ENCODE measurements at places on chromosomes 12 and 14.

- no peak for DNase-seq
Observed at GRCh38 chr12:29226616-29227015, 77.5 kb downstream of the FAR2 start.

DNA sequence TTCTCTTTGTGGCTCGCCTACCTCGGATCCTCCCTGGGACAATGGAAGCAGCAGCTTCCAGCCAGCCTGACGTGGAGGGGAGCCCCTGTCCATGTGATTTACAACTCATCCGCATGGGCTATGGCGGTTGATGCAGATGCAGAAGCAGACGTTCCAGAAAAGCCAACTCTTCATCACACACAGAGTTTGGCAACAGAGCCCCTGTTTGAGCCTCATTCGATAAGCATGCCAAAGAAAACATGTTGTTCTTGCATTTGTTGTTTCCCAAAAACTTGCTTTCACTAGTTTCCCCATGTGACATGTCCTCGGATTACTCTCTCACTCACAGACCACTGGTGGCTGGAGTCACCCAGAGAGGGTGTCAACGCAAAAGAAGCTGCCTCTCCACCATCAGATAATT, 16.4 kb upstream of the TC2N start:
- DNase-seq = no peak

DNA sequence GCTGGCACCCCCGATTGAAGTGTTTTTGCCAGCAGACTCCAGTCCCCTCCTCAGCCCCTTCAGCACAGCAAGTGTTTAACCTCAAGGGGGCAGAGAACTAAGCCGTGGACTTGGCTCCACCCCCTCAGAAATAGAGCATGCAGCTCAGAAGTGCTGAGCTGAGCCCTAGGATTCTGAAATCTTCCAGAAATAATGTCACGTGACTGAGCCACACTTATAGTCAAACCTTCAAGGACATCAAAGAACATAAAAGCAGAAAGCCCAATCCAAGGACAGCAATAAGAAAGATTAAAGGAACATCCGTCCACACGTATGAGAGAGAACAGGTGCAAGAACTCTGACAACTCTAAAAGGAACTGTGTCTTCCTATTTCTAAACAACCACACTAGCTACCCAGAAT, 317.7 kb upstream of the LRFN5 start:
- no peak for DNase-seq

GRCh38 chr12:5718073-5718472, 227.0 kb downstream of the ANO2 start:
- no peak for DNase-seq

DNA sequence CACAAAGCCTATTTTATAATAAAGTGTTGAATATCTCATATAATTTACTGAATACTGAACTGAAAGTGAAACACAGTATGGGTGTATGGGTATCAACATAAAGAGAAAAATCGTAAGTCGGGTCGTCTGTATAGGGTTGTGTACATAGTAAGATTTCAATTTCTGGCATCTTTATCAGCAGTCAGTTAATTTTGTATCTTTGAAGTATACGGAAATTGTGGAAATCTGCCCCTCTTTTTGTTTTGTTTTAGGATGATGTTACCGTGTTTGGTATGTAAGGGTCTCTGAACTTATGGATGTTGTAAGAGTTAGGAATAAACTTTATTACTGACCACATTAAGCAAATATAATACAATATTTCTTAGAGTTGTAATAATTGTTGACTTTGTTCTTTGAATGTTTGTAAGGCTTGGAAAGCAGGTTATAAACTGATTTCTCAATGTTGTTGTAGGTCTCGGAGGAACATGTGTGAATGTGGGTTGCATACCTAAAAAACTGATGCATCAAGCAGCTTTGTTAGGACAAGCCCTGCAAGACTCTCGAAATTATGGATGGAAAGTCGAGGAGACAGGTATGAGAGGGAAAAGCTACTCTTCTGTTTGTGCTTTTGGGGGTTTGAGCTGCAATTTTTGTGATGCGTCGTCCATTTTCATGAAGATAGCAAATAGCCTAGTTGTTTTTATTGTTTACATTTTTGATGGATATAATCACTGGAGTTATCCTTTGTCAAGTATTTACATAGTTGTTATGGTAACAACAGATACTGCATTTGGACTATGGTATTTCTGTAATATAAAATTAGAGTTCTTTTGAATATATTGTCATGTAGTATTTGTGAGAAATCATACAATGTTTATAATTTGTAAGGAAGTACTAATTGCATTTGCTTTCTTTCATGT, 12.0 kb downstream of the EID3 start:
- no peak for DNase-seq

- DNase-seq = no peak
Observed at GRCh38 chr12:97452839-97453238, 9.8 kb upstream of the RMST start.

DNA sequence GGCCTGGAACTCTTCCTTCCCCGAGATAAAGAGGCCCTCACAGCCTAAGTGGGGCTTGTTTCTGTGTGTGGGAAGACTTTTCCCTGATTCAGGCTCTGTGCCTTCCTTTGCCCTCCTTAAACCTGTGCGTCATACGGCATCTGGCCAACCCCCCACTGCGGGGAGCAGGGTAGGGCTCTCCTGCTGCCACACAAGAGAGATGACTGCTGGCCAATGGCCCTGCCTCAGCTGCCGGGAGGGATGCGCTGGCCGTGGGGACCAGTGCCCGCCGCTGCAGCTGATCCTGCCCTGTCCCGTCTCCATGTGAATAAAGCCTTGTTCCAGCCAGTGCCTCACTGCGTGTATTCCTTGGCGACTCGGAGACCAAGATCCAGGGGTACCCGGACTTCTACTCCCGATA, 42.5 kb upstream of the BEGAIN start:
- no peak for DNase-seq

GRCh38 chr12:123282111-123282510, 10.5 kb upstream of the CDK2AP1 start:
- no peak for DNase-seq

DNA sequence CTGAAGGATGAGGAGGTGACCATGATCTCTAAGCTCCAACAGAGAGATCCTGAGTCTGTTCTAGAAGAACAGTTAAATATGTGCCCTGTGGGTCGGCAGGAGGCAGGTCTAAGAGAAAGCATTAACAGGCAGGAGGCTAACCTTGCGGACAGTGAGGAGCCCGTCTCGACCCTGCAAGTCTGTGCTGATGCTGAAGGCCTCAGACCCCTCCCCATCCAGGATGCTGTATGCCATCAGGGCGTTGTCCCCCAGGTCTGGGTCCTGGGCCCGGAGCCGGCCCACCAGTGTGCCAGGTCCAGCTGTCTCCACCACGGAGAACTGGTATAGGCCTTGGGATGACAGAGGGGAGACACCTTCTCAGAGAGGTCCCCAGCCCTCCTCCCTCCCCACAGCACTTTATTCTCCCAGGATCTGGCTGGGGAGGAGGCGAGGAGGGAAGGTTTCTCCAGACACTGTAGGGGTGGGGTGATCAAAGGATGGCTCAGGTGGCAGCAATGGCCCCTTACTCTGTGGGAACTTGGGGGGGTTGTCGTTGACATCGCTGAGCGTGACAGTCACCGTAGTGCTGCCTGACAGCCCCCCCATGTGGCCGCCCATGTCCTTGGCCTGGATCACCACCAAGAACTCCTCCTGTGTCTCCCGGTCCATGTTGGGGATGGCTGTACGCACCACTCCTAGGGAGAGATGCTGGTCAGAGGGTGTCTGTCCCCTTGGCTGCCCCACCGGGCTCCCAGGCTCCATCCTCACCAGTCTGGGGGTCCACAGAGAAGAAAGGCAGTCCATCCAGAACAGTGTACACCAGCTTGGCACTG, 3.1 kb downstream of the CDH24 start:
- DNase-seq = peak; percentile 54

DNA sequence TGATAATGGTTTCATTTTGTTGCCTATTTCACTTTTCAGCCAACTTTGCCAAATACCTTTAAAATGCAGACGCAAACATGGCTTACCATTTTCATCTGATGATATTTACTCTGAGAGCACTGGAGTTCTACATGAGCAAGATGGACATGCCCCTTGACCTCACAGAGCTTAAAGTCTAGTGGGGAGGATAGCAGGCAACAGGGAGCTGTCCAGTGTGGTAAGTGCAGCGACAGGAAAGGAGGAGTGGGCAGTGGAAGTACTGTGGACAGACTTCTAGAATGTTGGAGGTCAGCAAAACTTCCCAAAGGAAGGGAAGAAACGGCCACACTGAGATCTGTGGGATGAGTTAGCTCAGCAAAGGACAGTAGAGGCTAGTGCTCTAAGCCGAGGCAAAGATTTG, 25.3 kb downstream of the LRIG3 start:
- no peak for DNase-seq

DNA sequence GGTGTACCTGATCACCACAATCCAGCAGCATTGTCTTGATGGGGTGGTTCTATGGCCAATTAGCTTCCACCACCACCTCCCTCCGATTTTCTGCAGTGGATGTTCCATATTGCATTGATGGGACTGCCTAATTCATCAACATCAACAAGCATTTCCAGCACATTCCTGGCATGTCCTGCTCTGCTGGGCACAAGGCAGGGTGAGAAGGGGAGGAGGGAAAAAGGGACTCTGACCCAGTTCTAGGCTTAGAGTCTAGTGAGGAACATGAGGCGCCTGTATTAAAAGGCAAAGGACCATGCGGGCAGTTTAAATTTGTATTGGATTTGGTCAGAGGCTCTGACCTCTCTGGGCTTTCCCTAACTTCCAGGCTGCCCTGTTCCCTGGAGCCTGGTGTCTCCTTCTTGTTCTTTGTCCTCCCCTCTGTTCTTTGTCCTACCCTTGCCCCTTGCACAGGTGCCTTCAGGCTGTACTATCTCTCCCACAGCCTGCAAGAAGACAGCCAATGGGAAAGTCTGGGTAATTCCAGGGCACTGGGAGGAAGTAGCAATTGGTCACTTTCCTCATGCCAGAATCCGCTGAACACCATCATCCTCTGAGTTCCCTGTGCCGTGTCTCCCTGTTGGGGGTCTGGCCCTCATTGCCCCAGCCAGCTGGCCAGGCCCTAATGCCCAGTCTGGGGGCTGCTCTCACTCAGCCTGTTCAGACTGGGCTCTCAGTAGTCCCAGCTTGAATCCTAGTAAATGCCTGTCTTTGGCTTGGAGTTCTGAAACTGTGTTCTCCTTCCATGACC, 43.3 kb downstream of the TSPAN11 start:
- DNase-seq = no peak

- no peak for DNase-seq
Observed at GRCh38 chr12:48216785-48217184, 13.7 kb upstream of the OR10AD1 start.

- no peak for DNase-seq
Observed at GRCh38 chr14:95206534-95206933, 49.2 kb upstream of the DICER1 start.

GRCh38 chr12:57027011-57027804, 10.9 kb upstream of the TAC3 start:
- DNase-seq = peak; percentile 24

GRCh38 chr14:86799244-86799647, 1193.7 kb downstream of the GALC start:
- DNase-seq = no peak

DNA sequence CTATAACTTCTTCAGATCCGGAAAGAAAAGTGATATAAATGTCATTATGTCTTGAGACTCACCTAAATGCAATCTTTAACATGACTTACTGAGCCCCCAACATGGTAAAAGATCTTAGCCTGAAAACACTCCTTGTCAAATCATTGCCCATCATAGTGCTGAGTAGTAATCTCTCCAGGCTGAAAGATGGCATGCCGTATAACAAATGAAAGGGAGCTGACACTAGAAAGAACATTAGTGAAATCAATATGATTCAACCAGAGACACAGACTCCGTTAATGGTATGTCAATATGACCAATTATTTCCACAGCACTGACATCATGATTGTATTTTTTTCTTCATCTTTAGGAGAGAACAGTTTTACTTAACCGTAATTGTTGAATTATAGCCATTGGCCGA, 54.4 kb downstream of the BICD1 start:
- DNase-seq = no peak

- DNase-seq = no peak
Observed at GRCh38 chr14:69428289-69428998, 30.0 kb downstream of the SLC39A9 start.

DNA sequence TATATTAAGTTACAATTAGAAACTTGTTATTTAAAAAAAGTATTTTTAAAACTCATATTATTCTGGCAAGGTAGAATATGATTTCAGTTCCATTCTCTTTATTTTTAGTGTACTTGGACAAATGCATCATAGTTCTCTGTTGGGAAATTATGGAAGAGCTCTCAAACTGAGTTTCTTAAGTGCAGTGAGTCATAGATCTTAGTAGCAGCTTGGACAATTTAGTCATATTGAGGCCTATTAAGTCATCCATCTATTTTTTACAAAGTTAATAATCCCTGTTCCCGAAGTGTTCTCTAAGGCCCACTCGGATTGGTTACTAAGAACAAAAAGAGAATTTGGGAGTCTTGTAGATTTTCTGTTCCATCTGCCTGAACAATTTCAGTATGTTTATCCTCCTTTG, 113.9 kb downstream of the ANO4 start:
- no peak for DNase-seq

GRCh38 chr14:69593018-69593677, 18.2 kb upstream of the SUSD6 start:
- DNase-seq = no peak

- DNase-seq = peak; percentile 14
Observed at GRCh38 chr14:71403656-71404055, 496.4 kb downstream of the PCNX1 start.

DNA sequence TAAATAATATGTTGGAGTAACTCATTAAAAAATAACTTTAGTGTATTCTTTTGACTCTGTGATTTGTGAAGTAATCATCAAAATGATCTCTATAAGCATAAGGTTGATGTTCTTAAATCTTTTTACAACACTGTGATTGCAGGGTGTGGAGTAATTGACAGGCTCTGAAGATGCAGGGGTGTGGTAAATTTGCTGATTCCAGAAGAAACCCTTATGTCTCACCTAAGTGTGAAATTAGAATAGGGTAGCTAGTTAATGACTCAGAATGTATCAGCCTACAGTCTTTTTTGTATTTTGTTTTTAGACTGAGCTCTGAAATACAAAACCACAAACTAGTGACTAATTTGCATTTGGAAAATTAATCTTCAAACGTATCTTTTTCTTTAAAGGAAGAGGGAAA, 5.9 kb downstream of the PRPF39 start:
- DNase-seq = peak; percentile 12

DNA sequence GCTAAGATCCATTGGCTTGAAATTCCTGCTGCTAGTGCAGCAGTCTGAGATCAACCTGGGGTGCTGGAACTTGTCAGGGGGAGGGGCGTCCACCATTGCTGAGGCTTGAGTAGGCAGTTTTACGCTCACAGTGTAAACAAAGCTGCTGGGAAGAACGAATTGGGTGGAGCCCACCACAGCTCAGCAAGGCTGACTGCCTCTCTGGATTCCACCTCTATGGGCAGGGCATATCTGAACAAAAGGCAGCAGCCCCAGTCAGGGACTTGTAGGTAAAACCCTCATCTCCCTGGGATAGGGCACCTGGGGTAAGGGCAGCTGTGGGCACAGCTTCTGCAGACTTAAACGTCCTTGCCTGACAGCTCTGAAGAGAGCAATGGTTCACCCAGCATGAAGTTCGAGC, 191.7 kb downstream of the ALG10B start:
- no peak for DNase-seq

GRCh38 chr12:62766496-62766895, 168.5 kb downstream of the PPM1H start:
- DNase-seq = no peak

GRCh38 chr12:27534765-27535161, 10.8 kb downstream of the PPFIBP1 start:
- no peak for DNase-seq
